GDM1 (cell line): ENCODE measurements at places on chromosomes 7 and 10.
A peak's percentile ranks its signal among the peaks of the same experiment; 100 is the strongest.

DNA sequence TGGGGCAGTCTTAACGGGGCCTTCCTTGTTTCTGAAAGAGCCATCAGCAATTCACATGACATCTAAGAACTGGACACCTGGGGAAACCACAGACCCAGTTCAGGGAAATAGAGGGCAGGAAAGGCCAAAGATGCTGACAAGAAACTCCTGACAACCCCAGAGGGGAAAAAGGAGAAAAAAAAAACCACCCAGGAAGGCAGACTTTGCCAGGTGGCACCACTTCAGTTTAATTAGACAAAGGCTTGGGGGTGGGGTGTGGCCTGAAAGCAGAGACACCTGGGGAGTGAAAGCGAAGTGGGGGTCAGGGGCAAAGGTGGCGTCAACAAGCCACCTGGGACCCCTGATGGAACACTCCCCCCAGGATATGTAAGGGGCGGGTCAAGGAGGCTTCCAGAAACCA lies 53.6 kb downstream of the RAB11FIP2 start:
- no peak for DNase-seq

DNA sequence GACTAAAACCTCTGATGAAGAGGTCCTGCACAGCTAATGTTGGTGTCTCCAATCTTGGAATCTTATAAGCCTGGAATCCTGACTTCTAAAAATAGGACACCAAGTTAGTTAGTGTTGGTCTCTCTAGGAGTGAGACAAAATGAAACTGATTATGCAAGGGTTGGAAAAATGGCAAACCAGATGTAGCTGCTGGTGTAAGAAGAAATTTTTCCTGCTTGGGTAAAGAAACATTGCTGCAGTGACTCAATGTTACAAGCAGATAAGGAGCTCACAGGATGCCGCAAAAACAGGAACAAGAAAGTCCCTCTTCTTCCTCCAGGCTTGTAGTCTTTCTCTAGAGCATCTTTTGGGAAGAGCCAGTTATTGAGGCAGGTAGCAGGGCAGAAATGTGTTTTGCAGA lies 449.0 kb downstream of the ETV1 start:
- no peak for DNase-seq

DNA sequence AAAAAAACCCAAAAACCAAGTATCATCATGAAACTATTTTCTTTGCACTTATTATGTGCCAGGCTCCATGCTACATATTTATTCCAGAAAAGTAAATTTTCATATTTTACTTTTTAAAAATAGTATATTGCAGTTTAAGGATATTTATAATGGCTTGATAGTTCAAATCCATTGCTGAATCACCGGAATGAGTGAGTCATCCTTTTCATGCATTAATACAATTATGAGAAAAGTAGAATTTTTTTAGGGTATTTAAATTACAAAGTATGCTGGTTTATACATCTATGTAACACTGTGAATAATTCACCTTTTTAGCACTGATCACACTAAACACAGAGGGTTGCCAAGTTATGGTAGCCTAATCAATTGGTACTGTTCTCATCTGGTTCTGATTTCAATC lies 54.3 kb downstream of the SLC16A9 start:
- DNase-seq = no peak

GRCh38 chr7:159036916-159037605 lies 107.6 kb downstream of the VIPR2 start:
- DNase-seq = no peak

- DNase-seq = no peak
Observed at GRCh38 chr7:39987641-39988347, 37.7 kb downstream of the CDK13 start.

DNA sequence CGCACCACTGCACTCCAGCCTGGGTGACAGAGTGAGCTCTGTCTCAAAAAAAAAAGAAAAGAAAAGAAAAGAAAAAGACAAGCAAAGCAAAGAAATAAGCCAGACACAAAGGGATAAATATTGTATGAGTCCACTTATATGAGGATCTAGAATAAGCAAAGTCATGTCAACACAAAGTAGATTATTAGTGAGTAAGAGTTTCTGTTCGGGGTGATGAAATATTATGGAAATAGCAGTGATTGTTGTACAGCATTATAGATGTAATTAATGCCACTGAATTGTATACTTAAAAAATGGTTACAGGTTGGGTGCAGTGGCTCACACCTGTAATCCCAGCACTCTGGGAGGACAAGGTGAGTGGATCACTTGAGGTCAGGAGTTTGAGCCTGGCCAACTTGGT lies 83.2 kb downstream of the HIP1 start:
- no peak for DNase-seq

DNA sequence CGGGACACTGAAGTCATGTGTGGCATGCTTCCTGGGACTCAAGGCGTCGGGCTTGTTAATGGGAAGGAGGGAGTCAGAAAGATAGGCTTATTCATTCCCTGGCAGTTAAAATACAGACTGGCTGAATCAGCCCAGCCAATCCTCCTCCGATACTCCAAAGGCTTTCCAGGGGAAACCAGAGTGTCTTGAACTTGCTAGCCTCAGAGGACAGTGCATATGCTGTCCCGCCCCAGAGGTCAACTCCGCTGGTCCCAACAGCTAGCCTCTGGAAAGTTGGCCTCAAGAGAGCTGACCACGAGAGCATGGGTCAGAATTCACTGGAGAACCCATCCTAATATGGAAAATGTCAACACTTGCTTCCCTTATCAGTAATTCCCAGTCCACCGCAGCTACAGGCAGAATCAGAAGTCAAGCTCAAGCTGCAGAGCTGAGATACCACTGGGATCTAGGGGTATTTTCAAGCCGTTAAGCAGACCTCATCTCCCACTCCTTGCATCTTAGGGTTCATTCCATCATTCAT lies 43.0 kb downstream of the ELMO1 start:
- DNase-seq = no peak

GRCh38 chr10:114489521-114490310 lies 85.4 kb upstream of the AFAP1L2 start:
- no peak for DNase-seq

- DNase-seq = no peak
Observed at GRCh38 chr10:93267521-93267920, 193.8 kb downstream of the CYP26A1 start.

GRCh38 chr7:77208416-77208815 lies 8.8 kb upstream of the FGL2 start:
- no peak for DNase-seq

DNA sequence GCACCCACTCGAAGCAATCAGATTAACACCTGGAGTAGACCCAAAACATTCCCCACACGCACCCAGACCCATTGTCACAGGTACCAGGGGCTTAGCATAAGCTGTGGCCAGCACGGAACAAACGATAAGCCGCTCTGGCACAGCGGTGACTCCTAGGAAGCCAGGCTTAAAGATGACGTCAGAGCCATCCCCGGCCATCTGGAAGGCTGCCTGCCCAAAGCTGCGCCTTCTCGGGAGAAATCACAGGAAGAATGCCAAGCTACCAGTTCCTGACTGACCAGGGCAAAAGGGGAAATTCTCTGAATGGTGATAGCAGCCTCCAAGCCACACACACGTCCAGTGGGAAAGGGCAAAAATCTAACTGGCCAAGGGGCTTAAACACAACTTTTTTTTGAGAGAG lies 13.0 kb upstream of the WIPI2 start:
- DNase-seq = no peak

DNA sequence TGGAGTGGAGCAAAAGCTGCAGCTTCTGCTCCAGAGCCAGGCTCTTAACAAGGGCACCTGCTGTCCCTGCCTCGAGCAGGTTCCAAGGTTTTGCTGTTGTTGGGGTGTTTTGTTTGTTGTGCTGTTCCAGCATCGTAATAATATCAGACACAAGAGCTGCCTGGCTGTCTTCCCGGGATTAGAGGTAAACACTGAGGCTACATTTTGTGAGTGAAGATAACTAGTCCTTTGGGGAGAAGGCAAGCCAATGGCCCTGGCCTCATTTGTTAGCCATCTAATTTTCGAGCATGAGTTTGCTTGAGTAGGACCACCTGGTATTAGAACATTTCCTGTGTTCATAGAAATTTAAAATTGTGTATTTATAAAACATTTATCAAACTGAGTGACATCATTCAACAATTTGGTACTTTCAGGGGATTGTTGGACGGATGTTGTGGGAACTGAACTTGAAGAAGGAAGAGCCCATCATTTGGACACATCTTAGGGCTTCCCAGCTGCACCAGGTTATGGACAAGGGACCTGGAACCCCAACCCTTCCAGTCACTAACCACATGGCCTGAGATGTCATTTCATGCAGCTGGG lies 555.0 kb downstream of the TNS3 start:
- no peak for DNase-seq

- no peak for DNase-seq
Observed at GRCh38 chr7:73737491-73738219, 947 bp downstream of the ABHD11 start.

GRCh38 chr7:26013551-26014083 lies 138.4 kb upstream of the NFE2L3 start:
- no peak for DNase-seq

- DNase-seq = peak; percentile 75
Observed at GRCh38 chr10:78236416-78237015, 202.9 kb downstream of the RPS24 start.

DNA sequence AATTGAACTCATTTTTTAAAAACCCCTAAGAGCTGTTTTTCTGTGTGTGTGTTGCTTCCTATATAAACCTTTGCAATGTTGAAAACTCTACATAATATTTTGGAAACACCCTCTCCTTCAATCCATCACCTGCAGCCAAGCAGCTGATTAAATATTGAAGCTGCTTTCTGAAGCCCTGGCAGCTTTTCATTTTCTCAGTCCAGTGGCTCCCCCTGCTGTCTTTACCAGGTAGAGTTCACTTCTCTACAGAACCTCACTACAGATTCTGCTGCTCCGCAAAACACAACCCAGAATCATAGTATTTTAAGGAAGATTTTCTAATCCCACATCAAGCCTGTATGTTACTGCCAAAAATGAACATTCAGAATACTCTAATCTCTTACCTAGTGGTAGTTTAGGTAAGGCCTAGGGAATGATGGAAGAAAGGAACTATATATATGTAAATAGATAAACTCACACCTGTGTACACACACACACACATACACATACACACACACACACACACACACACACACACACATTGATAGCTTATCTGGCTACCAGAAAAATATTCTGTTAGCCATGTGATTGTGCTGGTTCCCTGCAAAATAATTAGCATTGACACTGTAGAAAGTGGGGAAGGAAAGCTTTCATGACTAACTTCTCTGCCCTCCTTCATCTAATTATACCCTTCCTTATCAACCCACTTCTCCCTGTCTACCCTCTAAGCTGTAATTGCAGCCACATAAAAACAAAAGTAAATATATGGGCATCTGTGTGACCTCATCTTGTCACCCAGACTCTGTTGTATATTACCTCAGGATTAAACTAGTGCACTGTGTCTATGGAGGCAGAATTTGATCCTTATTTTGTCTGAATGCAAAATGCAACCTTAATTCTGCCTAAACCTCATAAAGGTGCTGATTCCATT lies 229.5 kb upstream of the FZD1 start:
- no peak for DNase-seq

GRCh38 chr10:86523348-86523747 lies 1.8 kb upstream of the WAPL start:
- no peak for DNase-seq

- DNase-seq = no peak
Observed at GRCh38 chr7:66054063-66054462, 21.6 kb upstream of the ASL start.

GRCh38 chr10:54120806-54121205 lies 680.2 kb downstream of the PCDH15 start:
- DNase-seq = no peak

- no peak for DNase-seq
Observed at GRCh38 chr10:4557469-4557868, 268.5 kb upstream of the AKR1E2 start.

DNA sequence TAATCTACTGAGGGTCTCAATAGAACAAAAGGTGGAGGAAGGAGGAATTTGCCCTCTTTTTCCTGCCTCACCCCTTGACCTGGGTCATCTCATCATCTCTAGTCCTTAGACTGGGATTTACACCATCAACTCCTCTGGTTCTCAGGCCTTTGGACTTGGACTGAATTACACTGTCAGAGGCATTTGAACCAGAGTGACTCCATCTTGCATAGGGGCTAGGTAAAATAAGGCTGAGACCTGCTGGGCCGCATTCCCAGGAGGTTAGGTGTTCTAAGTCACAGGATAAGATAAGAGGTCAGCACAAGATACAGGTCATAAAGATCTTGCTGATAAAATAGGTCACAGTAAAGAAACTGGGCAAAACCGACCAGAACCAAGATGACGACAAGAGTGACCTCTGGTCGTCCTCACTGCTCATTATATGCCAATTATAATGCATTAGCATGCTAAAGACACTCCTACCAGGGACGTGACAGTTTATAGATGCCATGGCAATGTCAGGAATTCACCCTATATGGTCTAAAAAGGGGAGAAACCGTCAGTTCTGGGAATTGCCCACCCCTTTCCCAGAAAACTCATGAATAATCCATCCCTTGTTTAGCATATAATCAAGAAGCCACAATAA lies 84.0 kb downstream of the C1GALT1 start:
- no peak for DNase-seq

- no peak for DNase-seq
Observed at GRCh38 chr10:132807621-132808049, 21.7 kb upstream of the NKX6-2 start.

DNA sequence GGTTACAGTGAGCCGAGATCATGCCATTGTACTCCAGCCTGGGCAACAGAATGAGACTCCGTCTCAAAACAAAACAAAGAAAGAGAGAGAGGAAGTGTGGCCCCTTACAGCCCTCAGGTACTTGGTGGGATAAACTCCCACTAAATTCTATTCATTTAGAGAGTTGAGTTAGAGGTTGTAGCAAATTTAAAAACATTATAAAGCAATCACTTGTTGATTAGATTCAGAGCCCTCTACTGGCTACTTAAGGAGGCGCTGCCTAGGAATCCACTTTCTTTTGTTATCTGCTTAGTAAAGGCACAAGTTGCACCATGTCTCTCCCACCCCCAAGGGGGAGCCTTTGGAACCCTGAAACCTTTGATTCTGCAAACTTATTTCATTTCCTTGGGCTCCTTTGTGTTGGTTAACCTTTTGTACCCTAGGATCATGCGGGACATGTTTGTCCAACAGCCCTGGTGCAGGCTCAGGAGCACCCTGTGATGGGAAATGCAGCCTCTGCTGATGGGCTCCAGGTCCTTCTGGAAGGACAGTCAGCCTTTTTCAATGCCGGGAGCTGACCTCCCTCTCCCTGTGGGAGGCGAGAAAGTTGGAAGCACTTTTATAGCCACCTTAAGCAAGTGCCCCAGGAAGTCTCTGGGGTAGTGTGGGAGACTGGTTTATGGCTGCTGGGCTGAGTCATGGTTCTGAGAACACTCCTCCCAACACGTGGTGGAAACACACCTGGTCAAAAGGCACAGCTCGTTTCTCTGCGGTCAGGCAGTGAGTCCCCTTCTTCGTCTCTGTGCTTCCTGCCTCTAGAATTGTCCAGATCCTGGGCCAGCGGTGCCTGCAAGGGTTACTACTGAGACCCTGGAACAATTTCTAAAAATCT lies 2.3 kb downstream of the HKDC1 start:
- peak; percentile 19 for DNase-seq

DNA sequence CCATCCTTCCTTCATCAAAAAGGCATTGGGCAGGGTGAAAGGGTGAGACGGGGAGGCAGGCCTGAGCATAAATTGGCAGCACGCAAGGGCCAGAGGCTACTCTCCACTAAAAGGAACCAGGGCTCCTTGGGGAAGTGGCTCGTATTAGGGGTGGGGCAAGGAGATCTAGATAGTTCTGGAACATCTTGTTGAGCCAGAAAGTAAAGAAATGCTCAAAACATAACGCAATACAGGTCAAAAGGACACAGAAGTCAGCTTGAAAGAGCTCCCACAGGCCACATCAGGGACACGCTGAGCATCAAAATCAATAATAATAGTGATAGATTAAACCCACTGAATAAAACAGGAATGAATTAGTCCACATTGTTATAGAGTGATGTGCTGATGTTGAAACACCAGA lies 203.1 kb downstream of the ELMO1 start:
- no peak for DNase-seq

- peak; percentile 13 for DNase-seq
Observed at GRCh38 chr10:105950410-105950809, 1214.1 kb downstream of the SORCS1 start.
